ENCODE measurements at places on chromosomes 12 and 14.

DNA sequence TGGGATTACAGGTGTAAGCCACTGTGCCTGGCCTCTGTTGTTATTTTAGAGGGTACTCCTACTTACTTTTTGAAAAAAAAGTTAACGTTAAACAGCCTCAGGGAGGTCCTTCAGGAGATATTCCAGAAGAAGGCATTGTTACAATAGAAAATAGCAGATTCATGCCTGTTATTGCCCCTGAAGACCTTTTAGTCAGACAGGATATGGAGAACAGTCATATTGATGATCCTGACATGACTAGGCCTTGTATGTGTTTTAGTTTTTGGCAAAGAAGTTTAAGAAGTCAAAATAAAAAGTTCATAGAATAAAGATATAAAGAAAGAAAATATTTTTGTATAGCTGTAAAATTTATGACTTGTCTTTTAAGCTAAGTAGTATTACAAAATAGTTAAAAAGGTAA is 45.3 kb downstream of the WASHC3 start:
- DNase-seq: no peak

DNA sequence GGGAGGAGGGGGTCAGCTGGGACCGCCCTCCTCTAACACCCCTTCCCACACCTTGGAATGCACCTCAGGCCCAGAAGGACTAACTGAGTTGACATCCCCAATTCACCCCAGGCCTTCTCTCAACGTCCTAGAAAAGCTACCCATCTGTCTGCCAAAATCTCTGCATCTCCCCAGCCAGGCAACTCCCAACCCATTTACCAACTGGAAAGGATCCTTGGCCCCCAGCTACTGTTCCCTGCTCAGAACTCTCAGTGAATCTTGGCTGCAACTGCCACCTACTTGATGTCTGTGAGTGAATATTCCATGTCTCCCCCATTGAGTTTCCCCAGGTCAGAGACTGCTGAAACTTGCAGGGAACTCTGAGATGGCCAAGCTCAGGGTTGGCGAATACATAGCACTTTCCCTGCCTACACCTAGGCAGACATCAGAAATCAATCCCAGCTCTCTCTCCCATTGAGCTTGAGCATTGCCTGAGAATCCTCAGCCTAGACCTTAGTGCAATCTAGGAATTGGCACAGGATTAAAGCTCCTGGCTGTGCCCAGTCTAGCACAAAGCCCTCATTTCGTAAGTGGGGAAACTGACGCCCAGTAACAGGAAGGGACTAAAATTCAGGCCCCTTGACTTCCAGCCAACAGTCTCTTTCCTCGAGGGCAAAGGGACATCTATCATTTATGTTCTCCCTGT is 71.9 kb upstream of the NCOR2 start:
- no peak for DNase-seq

DNA sequence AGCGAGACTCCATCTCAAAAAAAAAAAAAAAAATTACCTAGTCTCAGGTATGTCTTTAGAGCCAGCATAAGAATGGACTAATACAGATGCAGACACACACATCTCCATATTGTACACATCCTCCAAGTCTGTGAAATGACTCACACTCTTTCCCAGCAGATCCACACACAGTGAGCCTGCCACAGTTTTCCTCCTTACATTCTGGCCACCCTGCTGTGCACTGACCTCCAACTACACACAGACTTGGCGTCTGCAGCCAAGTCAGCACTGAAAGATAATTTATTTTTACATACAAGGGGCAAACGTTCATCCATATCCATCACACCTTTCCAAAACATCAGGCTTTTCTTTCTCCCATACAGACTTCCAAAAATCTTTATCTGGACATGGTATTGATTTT is 115.9 kb downstream of the SLC25A21 start:
- DNase-seq: no peak

GRCh38 chr12:111393700-111394300 is 11.9 kb upstream of the SH2B3 start:
- no peak for DNase-seq

DNA sequence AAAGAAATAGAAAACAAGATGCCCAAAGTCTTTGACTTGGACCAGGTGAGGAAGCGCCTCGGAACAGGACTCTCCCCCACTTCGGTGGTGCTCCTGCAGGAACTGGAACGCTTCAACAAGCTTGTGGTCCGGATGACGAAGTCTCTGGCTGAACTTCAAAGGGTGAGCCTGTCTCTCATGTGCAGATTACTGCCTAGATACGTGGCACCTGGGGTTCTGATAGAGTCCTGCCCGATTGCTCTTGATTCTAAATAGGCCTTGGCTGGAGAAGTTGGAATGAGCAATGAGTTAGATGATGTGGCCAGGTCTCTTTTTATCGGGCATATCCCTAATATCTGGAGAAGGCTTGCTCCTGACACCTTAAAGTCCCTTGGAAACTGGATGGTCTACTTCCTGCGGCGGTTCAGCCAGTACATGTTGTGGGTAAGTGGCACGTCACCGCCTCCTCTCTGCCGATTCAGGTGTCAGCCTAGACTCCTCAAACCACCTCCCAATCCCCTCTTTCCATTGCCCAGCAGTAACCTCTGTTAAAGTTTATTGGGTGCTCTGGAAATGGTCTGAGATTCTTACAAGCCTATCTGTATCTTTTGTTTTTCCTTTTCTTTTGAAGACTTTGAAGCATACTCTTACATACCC is 40.8 kb downstream of the CCDC92 start:
- DNase-seq: peak; percentile 41

- DNase-seq: peak; percentile 10
These were observed 134.2 kb downstream of the SYNE2 start for GRCh38 chr14:63986789-63987533.

DNA sequence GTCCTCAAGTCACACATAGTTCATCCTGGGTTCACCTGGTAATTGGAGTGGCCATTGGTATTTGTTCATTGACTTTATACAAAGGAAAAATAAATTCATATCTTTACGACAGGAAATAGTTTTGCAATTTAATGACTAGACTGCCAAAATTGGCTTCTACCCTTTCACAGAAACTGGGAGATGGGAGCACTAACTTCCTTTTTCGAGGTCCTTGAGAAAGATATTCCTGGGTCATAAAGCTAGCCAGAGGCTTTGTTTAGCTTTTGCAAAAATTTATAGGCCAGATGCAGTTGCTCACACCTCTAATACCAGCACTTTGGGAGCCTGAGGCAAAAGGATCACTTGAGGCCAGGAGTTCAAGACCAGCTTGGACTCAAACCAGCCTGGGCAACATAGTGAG is 10.2 kb upstream of the OR11G2 start:
- DNase-seq: no peak
